ENCODE measurements at places on chromosomes 1 and 21. TPM values are rescaled to one million over a fixed set of nuclear protein-coding genes. Genes with fewer than 3 reads are reported as not detected.

Gene FAM43B
- total RNA-seq: 4.4 TPM

GRCh38 chr1:243549791-243550190, 293.9 kb downstream of the SDCCAG8 start:
- no peak for DNase-seq

DNA sequence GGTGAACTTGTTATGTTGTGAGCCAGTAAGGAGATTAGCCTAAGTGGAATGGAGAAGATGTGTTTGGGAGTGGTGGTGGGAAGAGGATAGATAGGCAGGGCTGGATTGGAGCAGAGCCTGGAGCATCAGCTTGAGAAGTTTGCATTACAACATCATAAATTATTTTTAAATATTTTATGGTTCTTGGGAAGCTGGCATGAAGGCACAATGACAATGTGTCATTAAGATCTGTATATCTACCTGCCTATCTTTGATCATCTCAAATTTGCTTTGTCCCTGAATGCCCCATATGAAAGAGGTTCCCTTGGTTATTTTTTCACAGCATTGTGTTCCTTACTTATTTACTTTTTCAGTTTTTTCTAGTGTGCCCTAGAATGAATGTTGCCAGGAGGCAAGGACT, 32.3 kb downstream of the HRNR start:
- DNase-seq: no peak

DNA sequence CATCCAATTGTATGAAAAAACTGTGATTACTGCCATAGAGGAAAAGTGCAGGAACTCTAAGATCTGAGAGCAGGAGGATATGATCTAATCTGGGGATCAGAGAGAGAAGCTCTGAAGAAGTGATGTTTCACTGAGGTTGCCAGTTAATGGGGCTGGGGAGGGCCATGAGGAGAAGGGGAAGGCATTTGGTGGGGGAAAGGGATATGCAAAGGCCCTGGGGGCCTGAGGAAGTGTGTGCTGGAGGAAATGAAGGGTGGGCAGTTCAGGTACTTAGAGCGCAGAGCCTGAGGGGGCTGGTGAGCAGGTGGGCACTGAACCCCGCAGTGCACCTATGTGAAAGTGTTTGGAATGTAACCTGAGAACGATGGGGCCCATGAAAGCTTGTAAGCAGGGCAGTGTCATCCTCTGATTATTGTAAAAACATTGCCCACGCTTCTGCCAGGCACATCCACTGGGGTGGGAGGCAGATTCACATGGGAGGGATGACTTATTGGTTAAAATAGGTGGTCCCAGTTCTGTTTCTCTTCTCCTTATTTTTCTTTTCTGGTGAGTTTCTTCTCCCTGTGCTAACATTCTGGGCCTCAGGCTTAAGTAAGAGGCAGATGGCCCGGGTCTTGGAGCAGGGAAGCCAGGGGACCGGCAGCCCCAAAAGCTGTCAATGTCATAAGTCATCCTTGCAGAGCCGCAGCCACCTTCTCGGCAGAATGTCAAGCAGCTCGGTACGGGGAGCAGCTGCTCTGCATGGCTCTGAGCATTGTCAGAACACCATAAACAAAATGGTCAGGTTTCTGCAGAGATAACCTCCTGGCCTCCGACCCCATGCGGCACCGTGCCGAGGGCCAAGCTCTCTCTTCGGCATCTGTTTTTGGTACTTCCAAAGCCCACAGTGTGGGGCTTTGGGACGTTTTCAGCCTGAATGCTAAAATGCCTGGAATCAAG, 492.0 kb upstream of the VAMP3 start:
- DNase-seq: no peak

Gene NR1I3
- total RNA-seq: not detected

GRCh38 chr1:189606795-189607476, 870.7 kb downstream of the BRINP3 start:
- no peak for DNase-seq

Gene CFHR5
- not detected for total RNA-seq
